ENCODE measurements at places on chromosomes 4 and X. TPM values are rescaled to one million over a fixed set of nuclear protein-coding genes. Genes with fewer than 3 reads are reported as not detected.

DNA sequence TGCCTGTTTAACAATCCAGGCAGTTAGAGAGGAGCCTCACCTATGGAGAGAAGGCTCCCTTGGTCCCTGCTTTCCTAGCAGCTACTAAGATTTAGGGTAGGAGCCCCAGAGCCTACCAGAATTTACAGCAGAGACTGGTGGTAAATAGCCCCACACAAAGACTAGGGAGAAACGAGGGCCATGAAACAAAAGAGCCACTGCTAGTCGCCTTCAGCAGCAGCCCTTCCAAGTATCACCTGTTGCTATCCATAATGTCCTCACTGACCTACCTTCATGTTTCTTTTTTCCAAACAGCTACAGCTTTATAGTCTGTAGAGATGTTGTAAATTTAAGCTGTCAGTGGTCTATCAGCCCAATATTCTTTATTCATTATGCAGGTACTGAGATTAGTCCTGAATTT lies 25.3 kb downstream of the ARHGEF6 start:
- no peak overlapping the region for H3K27ac ChIP-seq
- H3K4me1 ChIP-seq, result no peaks in the 10 kb centered on the region
- DNase-seq, result no peak
- no peaks in the 10 kb centered on the region for H3K27me3 ChIP-seq
- no peaks in the 10 kb centered on the region for H3K36me3 ChIP-seq

DNA sequence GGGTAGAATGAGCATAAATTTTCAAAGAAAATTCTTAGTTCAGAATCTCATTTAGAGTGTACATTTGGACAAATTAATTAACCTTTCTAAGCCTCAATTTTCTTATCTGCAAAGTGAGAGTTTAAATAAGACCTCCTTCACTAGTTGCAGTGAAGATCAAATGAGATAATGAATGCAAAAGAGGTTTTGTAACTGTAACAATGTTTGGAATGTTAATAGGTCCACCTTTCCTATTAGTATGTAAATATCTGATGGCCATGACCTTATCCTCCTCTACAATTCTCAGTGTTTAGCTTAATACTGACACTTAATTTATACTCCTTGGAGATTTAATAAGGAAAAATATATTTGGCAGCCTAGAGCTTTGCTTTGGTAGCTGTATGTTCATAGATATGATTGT lies 138.8 kb downstream of the GABRG1 start:
- no peaks in the 10 kb centered on the region for H3K4me1 ChIP-seq
- H3K36me3 ChIP-seq, result no peaks in the 10 kb centered on the region
- H3K27me3 ChIP-seq, result no peaks in the 10 kb centered on the region
- no peak overlapping the region for H3K27ac ChIP-seq

GRCh38 chrX:12977761-12978204 lies 2.9 kb downstream of the TMSB4X start:
- no peak overlapping the region for H3K4me3 ChIP-seq
- no peaks in the 10 kb centered on the region for H3K27me3 ChIP-seq
- no peaks in the 10 kb centered on the region for H3K36me3 ChIP-seq
- DNase-seq, result no peak
- peak overlapping the region; percentile 60 for H3K27ac ChIP-seq

GRCh38 chr4:184284336-184284690 lies 66.6 kb upstream of the ENPP6 start:
- DNase-seq, result no peak
- H3K27ac ChIP-seq, result no peak overlapping the region
- H3K4me3 ChIP-seq, result no peak overlapping the region
- H3K27me3 ChIP-seq, result no peaks in the 10 kb centered on the region
- no peaks in the 10 kb centered on the region for H3K4me1 ChIP-seq

- no peaks in the 10 kb centered on the region for H3K36me3 ChIP-seq
- no peak overlapping the region for H3K4me3 ChIP-seq
- H3K4me1 ChIP-seq, result no peaks in the 10 kb centered on the region
- no peaks in the 10 kb centered on the region for H3K27me3 ChIP-seq
Measured at GRCh38 chr4:16659694-16660093, 238.8 kb downstream of the LDB2 start.

- no peaks in the 10 kb centered on the region for H3K27me3 ChIP-seq
- H3K4me3 ChIP-seq, result no peak overlapping the region
- no peak for DNase-seq
- no peak overlapping the region for H3K27ac ChIP-seq
- H3K4me1 ChIP-seq, result no peaks in the 10 kb centered on the region
Measured at GRCh38 chr4:140028676-140029517, 125.1 kb downstream of the MAML3 start.

GRCh38 chr4:94488670-94489069 lies 36.9 kb downstream of the PDLIM5 start:
- no peaks in the 10 kb centered on the region for H3K36me3 ChIP-seq
- no peak overlapping the region for H3K27ac ChIP-seq
- DNase-seq, result no peak
- H3K4me3 ChIP-seq, result no peak overlapping the region
- no peaks in the 10 kb centered on the region for H3K4me1 ChIP-seq

GRCh38 chrX:20212486-20213089 lies 54.1 kb downstream of the RPS6KA3 start:
- DNase-seq, result no peak
- H3K36me3 ChIP-seq, result no peaks in the 10 kb centered on the region
- H3K27ac ChIP-seq, result no peak overlapping the region
- H3K27me3 ChIP-seq, result peaks cover 9% of the 10 kb centered on the region
- no peak overlapping the region for H3K4me3 ChIP-seq

- H3K4me3 ChIP-seq, result peak within 1 kb of the TSS; percentile 96
- H3K27me3 ChIP-seq, result no peaks in the 10 kb centered on the region
- peak within 1 kb of the TSS; percentile 87 for H3K27ac ChIP-seq
- H3K4me1 ChIP-seq, result no peaks in the 10 kb centered on the region
Measured at GRCh38 chrX:104156630-104157529, at the start of gene SLC25A53. Gene SLC25A53 (minus strand): TSS chrX:104157009. CDS start chrX:104105257, 51,752 bp downstream.

DNA sequence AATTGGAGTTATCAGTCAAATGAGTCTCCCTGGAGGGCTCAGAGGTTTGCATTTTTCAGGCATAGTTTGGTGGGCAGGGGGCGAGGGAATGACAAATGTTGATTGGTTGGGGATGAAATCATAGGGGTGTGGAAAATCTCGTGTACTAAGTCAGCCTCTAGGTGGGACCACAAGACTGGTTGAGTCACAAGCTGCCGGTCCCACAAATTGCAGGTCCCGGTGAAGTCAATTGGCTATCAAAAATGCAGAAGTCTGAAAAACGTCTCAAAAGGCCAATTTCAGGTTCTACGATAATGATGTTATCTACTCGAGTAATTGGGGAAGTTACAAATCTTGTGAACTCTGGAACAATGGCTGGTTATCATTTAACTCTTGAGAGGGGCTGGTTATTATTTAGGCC lies 98.8 kb upstream of the DHX15 start:
- no peak overlapping the region for H3K27ac ChIP-seq
- no peak for DNase-seq

- DNase-seq, result no peak
- no peak overlapping the region for H3K4me3 ChIP-seq
- H3K27me3 ChIP-seq, result no peaks in the 10 kb centered on the region
- H3K4me1 ChIP-seq, result no peaks in the 10 kb centered on the region
Measured at GRCh38 chrX:140697618-140698017, 11.9 kb upstream of the LINC00632 start.

GRCh38 chrX:39174241-39174771 lies 373.0 kb downstream of the MID1IP1 start:
- peak; percentile 24 for DNase-seq
- no peak overlapping the region for H3K4me3 ChIP-seq
- no peaks in the 10 kb centered on the region for H3K36me3 ChIP-seq
- H3K27me3 ChIP-seq, result peaks cover 6% of the 10 kb centered on the region
- no peak overlapping the region for H3K27ac ChIP-seq
- no peaks in the 10 kb centered on the region for H3K4me1 ChIP-seq

SYTL4 gene
- 13.3 TPM for total RNA-seq

IL13RA2 gene
- total RNA-seq, result 0.31 TPM
